ENCODE measurements at places on chromosomes 7 and 10.
A peak's percentile ranks its signal among the peaks of the same experiment; 100 is the strongest.

- DNase-seq, result no peak
These were observed 147.0 kb upstream of the ZNF32 start for GRCh38 chr10:43795639-43796038.

- no peak for DNase-seq
These were observed 23.4 kb downstream of the GPR158 start for GRCh38 chr10:25198151-25198550.

DNA sequence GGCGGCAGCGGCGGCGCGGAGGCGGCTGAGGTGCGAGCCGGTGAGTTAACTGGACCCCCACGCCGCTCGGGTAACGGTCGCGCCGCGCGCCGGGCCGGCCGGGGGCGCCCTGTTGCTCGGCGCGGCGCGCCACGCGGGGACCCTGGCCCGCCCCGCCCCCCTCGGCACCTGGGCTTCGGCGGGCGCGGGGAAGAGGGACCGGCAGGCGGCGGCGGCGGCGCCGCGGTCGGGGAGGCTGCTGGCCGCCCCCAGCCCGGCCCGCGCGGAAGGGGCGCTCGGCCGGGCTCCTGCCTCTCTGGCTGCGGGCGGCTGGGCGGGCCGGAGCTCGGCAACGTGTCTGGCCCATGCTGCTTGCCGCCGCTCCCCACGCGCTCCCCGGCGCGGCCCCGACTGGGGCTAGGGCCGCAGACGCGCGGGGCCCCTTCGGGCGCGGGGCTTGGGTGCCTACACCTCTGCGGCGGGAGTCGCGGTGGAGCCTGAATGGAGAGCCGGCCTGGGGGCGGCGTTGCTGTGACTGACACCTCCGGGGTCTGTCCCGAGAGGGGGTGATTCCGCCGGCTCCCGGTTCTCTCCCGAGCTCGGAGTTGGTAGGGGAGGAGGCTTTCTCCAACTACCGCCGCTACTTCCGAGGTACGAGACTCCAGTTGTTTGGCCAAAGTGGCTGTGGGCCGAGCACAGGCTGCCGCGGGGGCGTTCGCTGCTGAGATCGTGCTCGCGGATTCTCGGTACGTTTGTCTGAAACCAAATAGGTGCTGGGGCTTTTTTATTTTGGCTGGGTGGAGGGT is 494 bp downstream of the PALS2 start:
- DNase-seq, result peak; percentile 58

GRCh38 chr10:30158325-30158960 is 99.1 kb upstream of the JCAD start:
- no peak for DNase-seq

GRCh38 chr7:19587291-19587690 is 121.5 kb downstream of the POLR1F start:
- no peak for DNase-seq

DNA sequence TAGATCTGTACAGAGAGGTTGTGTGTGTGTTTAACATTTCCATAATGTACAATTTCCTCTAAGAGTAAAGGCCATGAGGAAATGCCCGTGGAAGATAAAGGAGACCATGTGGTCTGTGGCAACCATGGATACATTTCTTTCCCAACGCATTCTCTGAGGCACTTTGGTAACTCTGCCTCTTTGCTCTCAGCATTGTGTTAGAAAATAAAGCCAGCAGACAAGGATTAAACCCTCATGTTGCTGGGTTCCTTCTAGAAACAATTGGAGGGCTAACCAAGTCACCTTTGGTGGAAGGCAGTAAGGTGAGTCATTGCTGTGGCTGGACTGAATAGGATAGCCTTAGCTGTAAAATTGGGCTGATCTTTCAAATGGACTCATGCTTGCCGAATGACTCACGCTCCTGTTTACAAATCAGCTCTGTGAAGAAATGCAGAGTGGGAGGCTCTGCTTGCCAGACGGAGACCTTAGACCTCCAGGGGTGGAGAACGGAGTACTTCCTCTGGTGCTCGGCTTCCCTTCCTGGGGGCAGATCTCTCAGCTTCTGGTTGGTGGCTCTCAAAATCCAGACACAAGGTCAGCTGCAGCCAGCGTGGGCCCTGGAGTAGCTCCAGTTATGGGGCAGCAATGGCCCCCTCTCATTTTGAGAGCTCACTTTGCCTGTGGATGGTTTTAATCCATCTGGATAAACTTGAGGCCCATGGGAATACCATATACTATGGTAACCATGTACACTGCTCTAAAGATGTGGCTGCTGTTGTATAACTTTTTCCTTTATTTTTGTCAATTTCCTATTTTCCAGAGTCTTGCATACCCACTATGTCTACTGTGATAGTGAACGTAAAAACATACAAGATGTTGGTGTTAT is 137.3 kb downstream of the TCF7L2 start:
- no peak for DNase-seq

DNA sequence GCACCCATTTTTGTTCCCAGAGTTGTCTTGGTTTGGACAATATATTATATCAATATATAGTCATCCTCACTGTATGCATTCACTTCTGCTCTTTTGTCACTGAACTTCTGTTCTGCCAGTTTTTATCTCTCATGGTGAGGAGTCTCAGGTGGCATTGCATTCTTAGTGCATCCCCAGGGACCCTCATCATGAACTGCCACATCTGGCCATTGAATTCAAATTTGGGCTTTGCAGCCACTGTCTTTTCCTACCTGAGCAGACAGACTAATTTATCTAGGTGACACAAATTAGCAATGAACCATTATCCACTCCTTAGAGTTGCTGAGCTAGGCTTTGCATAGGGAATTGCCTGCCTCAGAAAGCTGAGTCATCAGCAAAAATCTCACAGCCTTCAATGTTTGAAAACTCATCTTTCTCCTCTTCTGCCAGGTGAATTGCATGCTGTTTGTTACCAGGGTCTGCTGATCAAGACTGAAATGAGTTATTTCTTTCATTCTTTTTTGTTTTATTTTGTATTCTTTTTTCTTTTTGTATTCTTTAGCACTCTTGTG is 316.8 kb upstream of the MTPN start:
- no peak for DNase-seq

DNA sequence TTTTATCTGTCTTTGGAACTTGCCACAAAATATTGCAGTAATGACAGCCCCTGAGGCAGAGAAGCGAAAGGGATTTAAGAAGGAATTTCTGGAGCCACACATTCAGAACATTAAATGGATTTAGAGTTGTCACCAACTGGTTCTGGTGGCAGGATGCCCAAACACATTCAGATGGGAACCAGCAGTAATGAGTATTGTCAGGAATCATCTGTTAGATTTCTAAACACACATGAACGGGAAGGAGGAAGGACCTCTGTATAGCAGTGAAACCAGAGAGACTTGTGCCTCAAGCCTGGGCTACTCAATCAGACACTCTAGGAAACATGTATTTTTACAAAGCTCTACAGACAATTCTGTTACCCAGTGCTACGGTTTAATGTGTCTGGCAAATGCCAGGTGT is 103.8 kb upstream of the CCNY start:
- no peak for DNase-seq

- DNase-seq, result no peak
These were observed 72.7 kb downstream of the ELFN1 start for GRCh38 chr7:1742555-1743303.

DNA sequence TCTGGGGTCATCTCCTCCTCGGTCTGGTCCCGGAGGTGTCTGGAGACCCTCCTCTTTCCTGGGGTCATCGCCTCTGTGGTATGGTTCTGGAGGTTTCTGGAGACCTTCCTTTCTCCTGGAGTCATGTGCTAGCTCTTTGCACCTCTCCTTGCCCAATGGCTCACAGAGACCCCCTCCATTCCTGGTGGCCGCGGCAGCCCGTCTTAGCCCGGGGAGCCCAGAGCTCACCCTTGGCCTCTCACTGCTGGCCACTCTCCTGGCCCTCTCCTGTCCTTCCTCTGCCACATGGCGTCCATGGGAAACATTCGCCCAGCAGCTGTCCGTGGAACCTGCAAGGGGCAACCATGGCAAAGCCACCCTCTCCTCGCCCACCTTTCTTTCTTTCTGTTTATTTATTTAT is 20.2 kb upstream of the FOXL3 start:
- no peak for DNase-seq

GRCh38 chr10:14378387-14378960 is 47.8 kb upstream of the FRMD4A start:
- no peak for DNase-seq

Data from CD8-positive, alpha-beta memory T cell (primary cell).